Cardiac ventricle fibroblast (primary cell): ENCODE measurements at places on chromosomes 1 and 21. TPM values are rescaled to one million over a fixed set of nuclear protein-coding genes. Genes with fewer than 3 reads are reported as not detected.

CFH gene
- 373 and 434 TPM in 2 replicates for total RNA-seq

MFSD2A gene
- total RNA-seq, result 0.62 and 1.1 TPM in 2 replicates

KLF18 gene
- not detected in 2 replicates for total RNA-seq

LAMTOR2 gene
- 69.9 and 81.7 TPM in 2 replicates for total RNA-seq

KCNK1 gene
- 2.3 and 3.7 TPM in 2 replicates for total RNA-seq

KRTAP21-2 gene
- total RNA-seq, result not detected in 2 replicates

ATP6V1G3 gene
- total RNA-seq, result not detected in 2 replicates

ETV3L gene
- total RNA-seq, result not detected in 2 replicates

C1QA gene
- not detected in 2 replicates for total RNA-seq

TCEA3 gene
- total RNA-seq, result 4.1 and 6.0 TPM in 2 replicates

AGT gene
- total RNA-seq, result 4.8 and 5.8 TPM in 2 replicates

PTCH2 gene
- 0.10 and 1.5 TPM in 2 replicates for total RNA-seq

CTSS gene
- 2.8 and 3.3 TPM in 2 replicates for total RNA-seq

HTR1D gene
- total RNA-seq, result not detected in 2 replicates

ST6GALNAC3 gene
- 0.31 and 0.88 TPM in 2 replicates for total RNA-seq

CD52 gene
- not detected in 2 replicates for total RNA-seq

RGS8 gene
- not detected in 2 replicates for total RNA-seq

ARL8A gene
- total RNA-seq, result 12.6 and 15.4 TPM in 2 replicates

SLC16A1 gene
- total RNA-seq, result 66.3 and 78.8 TPM in 2 replicates

ILDR2 gene
- 0.05 TPM in 1 of 2 replicates, not detected in the other for total RNA-seq
